ENCODE measurements at places on chromosomes 4 and X.

GRCh38 chr4:61275241-61275640 lies 75.1 kb downstream of the ADGRL3 start:
- no peak for DNase-seq

GRCh38 chr4:132003593-132003992 lies 1145.5 kb upstream of the PCDH10 start:
- no peak for DNase-seq

GRCh38 chrX:150143721-150144440 lies 205.6 kb upstream of the EOLA2 start:
- no peak for DNase-seq

GRCh38 chr4:183147196-183147595 lies 48.1 kb downstream of the WWC2 start:
- DNase-seq = no peak

GRCh38 chr4:118740869-118741268 lies 55.7 kb downstream of the METTL14 start:
- no peak for DNase-seq

DNA sequence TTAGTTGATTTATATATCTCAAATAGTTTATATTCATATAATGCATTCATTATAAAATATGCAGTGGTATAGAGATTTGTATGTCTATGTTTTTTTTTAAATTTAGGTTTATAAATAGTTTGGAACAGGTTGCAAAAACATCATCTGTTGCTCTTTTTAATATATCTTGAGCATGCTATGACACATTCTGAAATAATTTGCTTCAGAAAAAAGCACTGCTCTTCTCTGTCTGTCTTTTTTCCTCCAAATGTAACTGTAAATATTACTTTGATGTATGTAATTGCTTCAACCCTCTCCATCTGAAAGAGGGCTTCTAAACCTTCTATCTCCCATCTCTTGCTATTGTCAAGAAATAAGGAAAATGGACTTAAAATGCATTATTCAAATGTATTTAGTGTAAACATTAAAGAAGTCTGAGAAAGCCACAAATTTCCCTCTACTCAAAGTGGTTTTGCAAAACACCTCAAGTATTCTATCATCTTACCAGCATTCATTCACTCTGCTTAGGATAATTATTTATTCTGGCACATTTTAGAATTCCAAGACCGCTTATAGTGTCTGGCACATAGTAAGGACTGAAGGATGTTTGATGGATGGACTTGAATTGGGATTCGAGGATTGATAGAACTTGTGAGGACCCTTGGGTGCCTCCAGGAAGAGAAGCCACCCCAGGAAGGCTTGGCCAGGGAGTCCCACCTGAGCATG lies 87.8 kb downstream of the CLNK start:
- no peak for DNase-seq

DNA sequence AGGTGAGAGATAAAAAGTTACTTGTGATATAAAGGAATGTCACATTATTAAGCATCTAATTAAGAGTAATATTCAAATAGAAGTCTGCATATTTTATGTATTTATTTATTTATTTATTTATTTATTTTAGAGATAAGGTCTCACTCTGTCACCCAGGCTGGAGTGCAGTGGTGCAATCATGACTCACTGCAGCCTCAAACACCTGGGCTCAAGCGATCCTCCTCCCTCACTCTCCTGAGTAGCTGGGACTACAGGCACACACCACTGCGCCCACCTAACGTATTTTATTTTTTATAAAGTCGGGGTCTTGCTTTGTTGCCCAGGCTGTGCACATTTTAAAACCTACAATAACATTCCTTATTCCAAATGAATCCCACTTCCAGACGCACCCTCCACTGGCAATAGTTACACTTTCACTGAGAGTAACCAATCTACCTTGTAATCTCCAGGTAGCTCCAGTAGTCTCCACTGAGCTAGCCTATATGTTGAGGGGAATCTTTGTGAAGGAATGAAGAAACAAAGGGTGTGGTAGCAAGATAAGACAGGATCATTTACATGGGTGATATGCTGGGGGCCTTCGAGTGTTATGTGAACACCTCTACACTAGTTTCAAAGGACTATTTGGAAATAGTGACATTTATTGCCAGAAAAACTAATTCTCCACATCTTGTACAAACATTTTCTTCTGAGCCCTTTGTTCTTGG lies 11.9 kb downstream of the SH3D19 start:
- no peak for DNase-seq

GRCh38 chr4:147286846-147287587 lies 193.9 kb upstream of the EDNRA start:
- DNase-seq = no peak

- no peak for DNase-seq
Observed at GRCh38 chrX:29297171-29297800, 710.0 kb downstream of the IL1RAPL1 start.

GRCh38 chr4:58163156-58163555 lies 1053.0 kb upstream of the IGFBP7 start:
- no peak for DNase-seq

- no peak for DNase-seq
Observed at GRCh38 chrX:109352066-109352588, 129.8 kb downstream of the GUCY2F start.

GRCh38 chr4:17667653-17668201 lies 53.3 kb downstream of the MED28 start:
- DNase-seq = no peak

GRCh38 chr4:10034136-10034535 lies 12.8 kb upstream of the SLC2A9 start:
- DNase-seq = no peak

GRCh38 chrX:67328476-67328875 lies 215.3 kb upstream of the AR start:
- no peak for DNase-seq

GRCh38 chrX:149497054-149497453 lies 8.1 kb downstream of the IDS start:
- DNase-seq = no peak

DNA sequence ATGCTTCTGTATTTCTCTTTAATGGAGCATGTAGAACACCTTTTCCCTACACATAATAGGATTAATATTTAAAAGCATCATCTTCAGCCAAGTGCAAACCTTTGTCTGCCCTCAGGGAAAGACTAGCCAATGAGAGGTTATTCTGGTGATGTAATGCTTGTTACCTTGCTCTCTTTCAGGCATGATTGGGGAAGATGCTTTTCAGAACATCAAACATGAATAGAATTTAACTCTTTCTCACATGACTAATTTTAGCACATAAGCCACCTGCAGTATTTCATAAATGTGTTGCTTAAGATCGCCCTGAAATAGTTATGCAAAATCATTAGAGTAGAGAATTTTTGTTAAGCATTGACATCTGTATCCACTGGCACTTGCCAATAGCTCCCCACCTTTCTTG lies 10.7 kb upstream of the EPGN start:
- no peak for DNase-seq

DNA sequence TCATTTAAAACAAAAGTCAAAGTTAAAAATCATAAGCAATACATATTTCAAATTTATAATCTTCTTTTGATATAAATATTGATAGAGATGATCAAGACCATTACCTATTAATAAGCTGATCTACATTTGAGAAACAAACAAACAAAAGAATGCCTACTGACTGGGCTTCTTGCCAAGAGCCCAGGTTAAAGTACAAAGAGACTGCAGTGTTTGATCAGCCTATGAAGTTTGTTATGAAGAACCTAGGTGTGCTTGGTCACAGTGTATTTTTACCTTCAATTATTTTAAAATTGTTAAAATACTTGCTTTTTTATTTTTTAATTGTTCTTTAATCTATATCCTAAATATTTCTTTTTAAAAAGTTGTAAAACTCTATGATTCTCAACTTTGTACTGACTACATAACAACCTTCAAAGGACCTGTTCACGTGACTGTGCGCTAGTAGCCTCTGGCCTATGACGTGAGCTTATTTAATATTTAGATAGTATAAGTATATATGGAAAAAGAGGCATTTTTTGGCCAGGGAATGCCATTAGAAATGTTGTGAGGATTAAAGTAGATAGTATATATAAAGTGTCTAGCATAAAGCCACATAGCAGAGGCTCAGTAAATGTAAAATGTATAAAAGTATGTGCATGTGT lies 11.4 kb upstream of the SLC39A8 start:
- DNase-seq = no peak

DNA sequence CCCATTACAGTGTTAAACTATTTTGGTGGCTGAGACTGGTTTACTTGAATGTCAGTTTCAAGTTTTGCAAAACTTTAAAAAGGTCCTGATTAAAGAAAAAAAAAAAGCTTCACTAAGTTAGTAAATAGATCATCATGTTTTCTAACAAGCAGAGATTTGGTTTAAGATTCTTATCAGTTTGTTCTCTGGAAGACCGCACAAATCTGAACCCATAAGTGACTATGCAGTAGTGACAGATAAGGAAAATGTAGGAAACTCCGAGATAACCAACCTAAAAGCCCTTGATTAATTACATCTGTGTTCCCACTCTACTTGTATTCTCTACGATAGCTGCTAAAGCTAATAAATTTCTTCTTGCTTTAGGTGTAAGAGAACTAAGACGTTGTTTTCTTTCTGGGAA lies 1799.8 kb upstream of the ADGRL3 start:
- no peak for DNase-seq

DNA sequence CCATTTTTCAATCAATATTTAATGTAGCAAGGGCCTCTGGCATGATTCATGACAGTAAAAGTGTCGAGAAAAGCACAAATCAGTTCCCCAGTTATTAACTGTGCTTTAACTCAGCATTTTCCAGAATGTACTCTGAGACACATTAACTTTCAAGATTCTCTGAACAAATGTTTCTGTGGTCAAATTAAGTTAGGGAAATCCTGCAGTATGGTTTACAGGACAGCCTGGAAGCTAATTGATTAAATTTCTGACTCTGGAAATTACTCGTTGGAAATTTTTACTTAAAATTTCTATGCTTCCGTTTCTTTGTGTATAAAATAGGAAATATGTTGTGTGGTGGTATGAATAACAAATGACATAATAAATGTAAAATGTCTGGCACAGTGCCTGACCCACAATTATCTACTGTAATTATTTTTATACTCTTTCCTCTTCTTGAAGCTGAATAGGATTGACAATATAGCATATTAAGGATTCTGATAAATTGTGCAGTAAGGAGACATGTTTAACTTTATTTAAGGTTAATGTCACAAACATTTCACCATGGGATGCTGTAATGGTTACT lies 33.7 kb downstream of the STK32B start:
- DNase-seq = no peak

- no peak for DNase-seq
Observed at GRCh38 chrX:92247076-92247475, 467.9 kb downstream of the PCDH11X start.

- DNase-seq = no peak
Observed at GRCh38 chr4:35966566-35966965, 277.7 kb downstream of the ARAP2 start.

GRCh38 chrX:49041744-49042580 lies 1.2 kb downstream of the TFE3 start:
- no peak for DNase-seq

- DNase-seq = no peak
Observed at GRCh38 chr4:176478076-176478475, 158.3 kb downstream of the SPCS3 start.

GRCh38 chrX:97315939-97316338 lies 432.2 kb downstream of the RPA4 start:
- no peak for DNase-seq

GRCh38 chr4:81179326-81179725 lies 35.7 kb downstream of the PRKG2 start:
- DNase-seq = no peak

DNA sequence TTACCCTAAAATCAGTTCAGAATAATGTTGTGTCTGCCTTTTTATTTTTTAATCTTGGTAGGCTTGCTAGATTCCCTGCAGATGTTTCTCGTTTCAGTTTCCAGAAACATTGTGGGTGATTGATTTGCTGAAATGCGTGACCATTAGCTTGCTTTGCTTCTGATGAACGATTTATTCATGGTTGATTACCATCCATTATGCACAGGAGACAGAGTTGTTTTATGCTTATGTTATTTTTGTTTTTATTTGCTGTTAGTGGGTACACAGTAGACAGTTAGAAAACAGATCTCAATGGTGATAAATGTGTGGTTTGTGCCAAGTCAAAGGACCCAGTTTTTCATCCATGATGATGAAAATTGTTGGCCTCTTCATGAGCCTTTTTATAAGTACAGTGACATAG lies 455.6 kb upstream of the BOD1L1 start:
- no peak for DNase-seq

DNA sequence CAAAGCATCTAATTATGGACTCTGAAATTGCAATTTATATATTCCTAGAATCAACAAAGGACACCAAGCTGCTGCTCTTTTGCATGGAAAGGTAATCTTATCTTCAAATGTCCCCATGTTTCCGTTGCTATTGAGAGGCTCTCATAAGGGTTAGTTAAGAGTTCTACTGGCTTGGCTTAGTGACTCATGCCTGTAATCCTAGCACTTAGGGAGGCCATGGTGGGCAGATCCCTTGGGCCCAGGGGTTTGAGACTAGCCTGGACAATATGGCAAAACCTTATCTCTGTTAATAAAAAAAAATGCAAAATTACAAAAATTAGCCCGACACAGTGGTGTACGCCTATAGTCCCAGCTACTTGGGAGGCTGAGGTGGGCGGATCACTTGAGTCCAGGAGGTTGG lies 93.4 kb upstream of the RAPGEF2 start:
- no peak for DNase-seq

GRCh38 chrX:115494161-115494560 lies 66.8 kb upstream of the PLS3 start:
- DNase-seq = no peak

DNA sequence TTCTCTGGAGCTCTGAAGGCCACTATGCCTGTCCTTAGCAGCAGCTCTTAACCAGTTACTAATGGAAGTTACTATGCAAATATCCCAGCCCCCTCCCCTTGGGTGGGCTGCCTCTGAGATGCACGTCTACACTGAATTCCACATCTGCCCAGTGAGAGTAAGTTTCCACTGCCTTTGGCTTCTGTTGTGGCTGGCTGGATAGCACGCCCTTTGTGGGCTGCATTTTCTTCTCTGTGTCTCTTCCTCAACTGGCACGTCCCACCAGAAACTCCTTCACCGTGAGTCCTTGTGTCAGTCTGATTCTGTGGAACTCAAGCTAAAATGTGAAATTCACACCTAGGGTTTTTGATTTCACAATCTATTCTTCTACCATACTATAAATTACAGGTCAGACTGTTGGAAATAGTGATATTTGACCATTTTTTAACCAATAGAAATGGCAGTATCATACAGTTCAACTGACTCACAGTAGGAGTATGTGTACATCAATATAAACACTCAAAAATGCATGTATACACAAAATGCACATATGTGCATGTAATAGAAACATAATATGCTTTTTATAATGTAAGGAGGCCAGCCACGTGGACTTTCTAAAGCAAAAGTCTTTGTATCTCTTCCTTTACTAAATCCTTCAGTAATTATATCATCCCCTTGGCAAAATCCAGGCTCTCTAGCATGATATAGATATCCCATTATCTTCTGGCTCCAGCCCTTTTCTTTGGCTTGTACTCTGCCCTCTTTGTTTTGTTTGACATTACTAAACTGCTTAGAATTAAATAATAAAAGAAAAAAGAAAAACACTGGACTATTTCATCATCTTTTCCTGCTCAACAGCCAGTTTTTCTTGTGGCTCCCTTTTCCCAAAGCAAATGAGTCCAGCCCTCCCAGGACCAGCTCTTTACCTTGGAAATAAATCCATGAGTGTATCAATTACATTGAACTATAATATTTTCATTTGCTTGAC lies 33.2 kb upstream of the LDB2 start:
- DNase-seq = no peak

- DNase-seq = no peak
Observed at GRCh38 chr4:17544831-17545234, 29.9 kb downstream of the CLRN2 start.
